HS-5 (cell line): ENCODE measurements at places on chromosomes 5 and 9.
A peak's percentile ranks its signal among the peaks of the same experiment; 100 is the strongest.

GRCh38 chr5:23234197-23234596 is 273.2 kb upstream of the PRDM9 start:
- DNase-seq: no peak

- DNase-seq: no peak
Observed at GRCh38 chr5:65451436-65451835, 30.3 kb downstream of the ADAMTS6 start.

- DNase-seq: no peak
Observed at GRCh38 chr5:8814105-8814504, 731.8 kb downstream of the SEMA5A start.

- DNase-seq: no peak
Observed at GRCh38 chr9:3023449-3023848, 179.6 kb upstream of the PUM3 start.

- no peak for DNase-seq
Observed at GRCh38 chr5:82676661-82677060, 398.5 kb upstream of the RPS23 start.

- no peak for DNase-seq
Observed at GRCh38 chr9:115855458-115856133, 298.0 kb upstream of the PAPPA start.

DNA sequence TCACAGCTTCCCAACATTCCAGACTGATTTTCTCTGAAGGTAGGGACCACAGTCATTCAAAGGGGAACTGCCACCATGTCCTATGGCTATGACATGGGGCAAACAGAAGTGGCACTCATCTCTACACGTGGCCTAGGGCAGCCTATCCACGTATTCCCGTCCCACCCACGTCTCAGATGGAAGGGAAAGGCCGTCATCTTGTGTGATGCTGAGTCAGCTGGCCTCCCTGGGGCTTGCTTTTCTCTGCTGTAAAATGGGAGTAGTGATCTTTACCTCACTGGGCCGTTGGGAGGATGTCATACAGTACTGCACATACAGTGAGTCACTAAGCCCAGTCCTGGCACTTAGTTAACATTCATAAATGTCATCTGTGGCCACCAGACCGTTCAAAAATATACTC is 72.3 kb downstream of the RAPGEF1 start:
- DNase-seq: no peak

GRCh38 chr9:132183134-132183533 is 21.3 kb downstream of the NTNG2 start:
- DNase-seq: no peak

- no peak for DNase-seq
Observed at GRCh38 chr5:132540764-132541163, 2.6 kb downstream of the IL5 start.

- DNase-seq: no peak
Observed at GRCh38 chr5:103120607-103121200, 603 bp downstream of the PPIP5K2 start.

GRCh38 chr5:43437062-43437660 is 25.0 kb upstream of the CCL28 start:
- DNase-seq: no peak

DNA sequence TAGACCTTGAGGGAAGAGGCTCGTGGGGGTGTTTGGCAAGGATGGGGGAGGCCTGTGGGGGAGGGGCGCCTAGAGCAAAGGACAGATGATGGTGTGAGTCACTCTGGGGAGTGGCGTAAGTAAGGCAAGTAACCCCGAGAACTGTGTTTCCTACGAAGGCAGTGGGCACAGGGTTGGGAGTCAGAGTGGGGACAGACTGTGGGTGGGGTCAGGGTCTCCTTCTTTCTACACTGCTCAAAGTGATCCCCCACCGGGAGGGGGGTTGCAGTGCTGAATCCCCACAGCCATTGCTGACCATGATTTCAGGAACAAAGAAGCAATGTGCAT is 136.8 kb downstream of the TENT4A start:
- no peak for DNase-seq

- DNase-seq: no peak
Observed at GRCh38 chr5:97874491-97874890, 691.4 kb upstream of the RIOK2 start.

- no peak for DNase-seq
Observed at GRCh38 chr5:124421584-124421983, 324.9 kb downstream of the ZNF608 start.

DNA sequence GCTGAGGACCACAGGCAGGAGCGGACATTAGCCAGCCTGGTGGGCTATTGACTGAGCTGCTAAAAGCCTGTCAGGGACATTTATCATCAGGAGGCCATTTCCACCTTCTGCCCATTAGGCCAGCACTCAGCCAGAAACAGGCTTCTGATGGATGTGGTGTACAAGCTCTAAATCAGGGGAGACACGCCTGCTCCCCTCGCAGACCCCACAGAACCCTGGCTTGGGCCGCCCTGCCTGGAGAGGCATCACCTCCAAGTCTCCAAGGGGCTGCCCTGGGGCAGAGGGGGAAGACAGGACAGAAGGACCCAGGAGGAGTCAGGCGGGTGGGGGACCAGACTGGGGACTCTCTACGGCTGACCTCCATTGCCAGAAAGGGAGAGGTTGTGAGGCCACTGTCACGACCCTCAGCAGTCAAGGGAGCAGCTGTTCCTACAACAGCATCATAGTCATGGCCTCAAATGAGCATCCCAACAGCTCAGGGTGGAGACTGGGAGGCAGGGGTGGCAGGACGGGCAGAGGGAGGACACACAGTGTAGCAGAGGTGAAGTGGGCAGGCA is 24.0 kb upstream of the TRIM14 start:
- DNase-seq: no peak

- DNase-seq: peak; percentile 53
Observed at GRCh38 chr5:134784946-134785620, 26.5 kb downstream of the DDX46 start.

- no peak for DNase-seq
Observed at GRCh38 chr5:94754824-94755223, 136.4 kb downstream of the SLF1 start.

DNA sequence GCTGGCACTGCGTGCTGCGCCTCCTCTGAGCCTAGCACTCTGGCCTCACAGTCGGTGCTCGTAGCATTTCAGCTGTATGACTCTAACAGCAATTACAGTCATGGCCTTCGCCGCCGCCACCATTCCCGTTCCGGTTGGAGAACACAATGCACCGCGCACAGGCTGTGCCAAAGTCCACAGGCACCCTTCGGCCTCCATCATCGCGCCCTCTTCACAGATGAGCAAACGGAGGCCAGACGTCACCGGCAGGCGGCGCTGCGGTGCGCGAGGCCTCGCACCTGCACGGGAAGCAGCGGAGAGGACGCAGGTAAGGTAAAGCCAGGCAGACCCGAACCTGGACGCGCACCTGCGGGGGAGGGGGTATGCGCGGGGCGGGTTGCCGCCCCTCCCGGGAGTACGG is 128.9 kb downstream of the BARX1 start:
- no peak for DNase-seq

DNA sequence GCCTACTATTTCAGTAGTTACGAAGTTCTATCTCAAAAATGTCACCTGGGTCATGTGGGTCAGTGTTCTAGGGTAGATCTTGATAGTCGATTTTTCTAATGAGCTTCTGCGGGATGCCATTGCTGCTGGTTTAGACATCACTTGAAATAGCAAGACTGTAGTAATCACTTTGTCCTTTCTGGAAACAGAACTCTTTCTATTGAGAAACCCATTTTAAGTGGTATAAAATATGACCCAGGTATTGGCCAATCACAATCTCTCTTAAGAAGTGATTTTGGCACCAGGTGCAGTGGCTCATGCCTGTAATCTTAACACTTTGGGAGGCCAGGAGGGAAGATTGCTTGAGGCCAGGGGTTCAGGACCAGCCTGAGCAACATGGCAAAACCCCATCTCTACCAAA is 17.6 kb downstream of the ARRDC3 start:
- no peak for DNase-seq

DNA sequence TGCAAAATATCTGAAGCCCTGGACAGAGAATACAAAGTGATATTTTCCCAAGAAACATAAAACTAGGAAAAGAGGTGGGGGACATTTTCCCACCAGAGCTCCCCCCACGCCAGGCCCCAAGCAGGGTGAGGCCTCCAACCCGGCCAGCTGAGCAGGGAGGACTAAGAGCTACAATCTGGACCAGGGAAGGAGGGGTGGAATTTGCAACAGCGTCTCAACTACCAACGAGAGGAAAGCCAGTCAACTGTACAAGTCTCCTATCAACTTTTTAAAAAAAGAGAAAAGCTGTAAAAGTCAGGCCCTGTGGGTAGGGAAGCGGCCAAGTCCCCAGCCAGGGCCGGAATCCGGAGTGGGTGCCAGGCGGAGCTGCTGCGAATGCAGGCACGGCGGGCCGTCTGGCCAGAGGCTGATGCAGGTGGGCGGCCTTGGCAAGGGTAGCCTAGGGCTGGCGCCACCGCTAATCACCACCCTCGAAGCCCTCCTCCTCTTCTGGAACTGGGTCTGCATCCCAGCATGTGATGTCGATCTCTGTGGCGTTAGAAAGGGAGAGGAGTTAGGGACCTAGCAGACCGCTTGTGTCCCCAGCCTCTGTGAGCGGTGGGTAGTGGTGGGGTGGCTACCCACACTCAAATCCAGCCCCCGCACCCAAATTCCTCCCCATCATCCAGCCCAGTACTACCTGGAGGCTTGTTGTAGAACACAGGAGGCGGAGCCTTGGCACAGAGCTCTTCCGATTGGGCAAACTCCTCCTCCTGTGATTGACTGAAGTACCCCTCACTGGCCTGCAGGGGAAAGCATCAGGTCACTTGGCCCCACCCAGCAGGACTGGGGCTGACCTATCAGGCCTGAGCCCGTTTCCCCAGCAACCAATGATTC is 10.6 kb downstream of the PRR7 start:
- peak; percentile 82 for DNase-seq

GRCh38 chr5:9667906-9668305 is 37.8 kb upstream of the TAS2R1 start:
- DNase-seq: no peak

- DNase-seq: no peak
Observed at GRCh38 chr5:151739395-151739794, 19.0 kb downstream of the ATOX1 start.

DNA sequence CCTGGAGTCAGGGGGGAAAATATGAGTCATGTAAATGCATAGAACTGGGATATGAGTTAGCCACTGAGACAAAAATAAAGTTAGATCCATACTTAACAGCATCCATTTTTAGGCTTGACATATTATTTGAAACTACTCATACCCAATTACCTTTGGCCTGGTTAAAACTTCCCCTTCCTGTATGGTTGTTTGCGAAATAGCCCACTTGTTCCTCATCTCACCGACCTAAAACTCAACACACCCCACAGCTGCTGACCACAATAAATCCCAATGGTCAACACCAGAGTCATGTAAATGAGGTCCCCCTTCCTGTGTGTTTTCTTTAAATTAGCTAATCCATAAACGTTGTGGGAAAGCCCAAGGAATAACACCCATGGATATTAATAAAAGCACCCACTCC is 55.2 kb upstream of the TMEM215 start:
- DNase-seq: no peak

- no peak for DNase-seq
Observed at GRCh38 chr9:128317629-128318028, 4.6 kb downstream of the TRUB2 start.

GRCh38 chr5:115555084-115555633 is 10.6 kb upstream of the FEM1C start:
- DNase-seq: no peak

GRCh38 chr5:132203916-132204315 is 23.7 kb downstream of the P4HA2 start:
- no peak for DNase-seq

DNA sequence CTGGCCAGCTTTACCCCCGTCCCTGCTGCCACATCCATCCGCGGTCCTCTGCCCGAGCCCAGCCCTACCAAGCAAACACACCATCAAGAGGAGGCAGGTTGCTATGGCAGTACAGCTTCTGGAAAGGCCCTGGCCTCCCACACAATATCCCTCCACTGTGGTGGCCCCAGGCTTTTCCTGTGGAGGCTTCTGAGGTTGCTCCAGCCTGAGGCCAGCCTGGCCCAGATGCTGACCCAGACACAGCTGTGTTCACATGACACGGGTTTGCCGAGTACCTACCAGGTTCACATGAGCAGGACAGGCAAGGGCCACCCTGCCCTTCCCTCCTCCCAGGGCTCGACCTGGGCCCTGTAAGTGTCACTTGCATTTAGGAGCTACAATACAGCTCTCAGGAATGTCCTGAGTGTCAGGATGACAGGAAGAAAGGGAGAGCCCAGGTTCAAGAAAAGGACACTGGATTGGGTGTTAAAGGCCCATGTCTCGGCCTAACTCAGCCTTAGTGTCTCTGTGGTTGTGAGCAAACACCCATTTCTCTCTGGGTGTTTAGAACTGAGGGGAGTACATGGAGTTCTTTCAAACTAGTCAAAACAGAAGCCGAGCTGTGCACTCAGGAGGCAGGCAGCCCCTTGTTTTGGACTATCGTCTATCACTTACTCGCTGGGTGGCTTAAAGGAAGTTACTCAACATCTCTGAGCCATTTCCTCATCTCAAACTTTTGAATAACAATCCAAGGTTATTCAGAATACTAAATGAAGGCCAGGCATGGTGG is 40.2 kb downstream of the NAIF1 start:
- no peak for DNase-seq

DNA sequence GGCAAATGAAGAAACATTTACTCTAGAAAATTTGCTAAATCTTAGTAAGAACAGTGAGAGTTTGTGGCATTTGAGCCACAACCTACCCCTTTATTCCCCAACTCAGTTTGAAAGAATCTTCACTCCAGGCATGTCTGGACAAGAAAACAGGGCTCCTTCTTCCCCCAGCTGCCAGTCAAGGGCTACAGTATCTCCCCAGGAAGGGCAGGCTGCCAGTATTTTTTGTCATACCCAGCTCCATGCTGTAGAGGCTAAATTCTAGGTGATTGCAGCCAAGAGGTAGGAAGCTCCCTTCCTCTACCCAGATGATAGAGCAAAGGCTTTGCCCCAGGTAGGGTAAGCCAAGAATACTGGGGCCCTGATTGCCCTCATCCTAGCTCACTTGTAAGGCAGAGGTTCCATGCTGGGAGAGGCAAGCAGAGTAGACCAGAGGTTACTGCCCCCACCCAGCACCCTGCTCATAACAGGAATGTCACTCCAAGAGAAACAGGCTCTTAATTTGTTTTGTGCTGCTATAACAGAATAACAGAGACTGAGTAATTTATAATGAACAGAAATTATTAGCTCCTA is 20.0 kb upstream of the GRPEL2 start:
- DNase-seq: no peak

GRCh38 chr5:83209963-83210362 is 132.6 kb downstream of the XRCC4 start:
- no peak for DNase-seq

GRCh38 chr9:74645007-74645639 is 148.0 kb downstream of the RORB start:
- peak; percentile 9 for DNase-seq

- no peak for DNase-seq
Observed at GRCh38 chr9:129182122-129182521, 4.1 kb upstream of the IER5L start.

- DNase-seq: no peak
Observed at GRCh38 chr9:76545191-76545590, 86.2 kb downstream of the GCNT1 start.

DNA sequence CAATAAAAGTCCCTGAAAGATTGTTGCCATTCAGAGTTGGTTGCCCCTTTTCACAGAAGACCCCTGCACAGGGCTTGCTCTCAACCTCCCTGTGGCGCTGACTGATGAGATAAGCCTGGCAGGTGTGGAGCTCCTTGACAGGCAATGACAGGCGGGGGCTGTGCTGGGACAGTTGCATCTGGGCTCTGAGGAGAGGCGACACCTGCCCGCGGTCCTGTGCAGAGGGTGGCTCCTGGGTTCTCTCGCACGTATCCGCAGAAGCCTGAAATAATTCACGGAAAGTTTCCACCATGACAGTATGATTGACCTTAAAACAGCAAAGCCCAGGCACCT is 19.8 kb upstream of the EXOC3 start:
- DNase-seq: no peak
